8988T (cell line): ENCODE measurements at places on chromosomes 13 and 19.

DNA sequence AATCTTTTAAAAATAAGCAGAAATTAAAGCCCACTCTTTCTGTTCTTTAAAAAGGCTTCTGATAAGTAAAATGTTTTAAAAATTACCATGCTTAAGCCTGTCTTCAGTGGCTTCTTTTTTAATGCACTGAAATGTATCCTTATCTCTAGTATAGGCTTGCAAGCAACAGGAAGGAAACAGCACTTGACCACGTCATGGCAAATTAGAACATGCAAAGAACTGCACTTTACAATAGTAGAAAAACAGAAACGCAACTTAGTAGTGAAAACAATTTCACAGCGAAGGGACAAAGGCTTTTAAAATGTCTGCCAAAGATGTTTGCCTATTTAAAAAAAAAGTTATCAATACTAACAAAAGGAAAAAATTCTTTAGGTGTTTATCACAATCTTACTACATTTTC, 36.3 kb downstream of the ELF1 start:
- DNase-seq, result no peak

GRCh38 chr13:36817996-36818803, 822 bp upstream of the RFXAP start:
- no peak for DNase-seq

DNA sequence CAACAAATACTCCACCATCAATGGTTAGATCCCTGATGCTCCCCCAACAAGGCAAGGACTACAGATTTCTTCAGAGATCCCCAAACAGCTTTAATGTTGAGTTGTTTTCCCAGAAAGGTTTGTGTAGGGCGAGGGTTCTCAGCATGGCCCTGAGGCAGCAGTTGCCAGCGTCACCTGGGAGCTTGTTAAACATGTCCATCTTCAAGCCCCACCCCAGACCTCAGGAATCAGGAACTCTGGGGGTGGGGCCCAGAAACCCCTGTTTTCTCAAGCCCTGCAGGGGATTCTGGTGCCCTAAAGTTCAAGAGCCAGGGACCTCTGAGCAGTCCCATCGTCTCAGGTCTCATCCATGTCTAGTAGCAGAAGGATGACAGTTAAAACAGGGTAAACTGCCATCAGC, 9.6 kb downstream of the EFNB2 start:
- DNase-seq, result no peak

- DNase-seq, result no peak
Observed at GRCh38 chr19:3509566-3509989, 3.5 kb downstream of the FZR1 start.

GRCh38 chr13:99119656-99120055, 81.0 kb upstream of the UBAC2 start:
- no peak for DNase-seq

DNA sequence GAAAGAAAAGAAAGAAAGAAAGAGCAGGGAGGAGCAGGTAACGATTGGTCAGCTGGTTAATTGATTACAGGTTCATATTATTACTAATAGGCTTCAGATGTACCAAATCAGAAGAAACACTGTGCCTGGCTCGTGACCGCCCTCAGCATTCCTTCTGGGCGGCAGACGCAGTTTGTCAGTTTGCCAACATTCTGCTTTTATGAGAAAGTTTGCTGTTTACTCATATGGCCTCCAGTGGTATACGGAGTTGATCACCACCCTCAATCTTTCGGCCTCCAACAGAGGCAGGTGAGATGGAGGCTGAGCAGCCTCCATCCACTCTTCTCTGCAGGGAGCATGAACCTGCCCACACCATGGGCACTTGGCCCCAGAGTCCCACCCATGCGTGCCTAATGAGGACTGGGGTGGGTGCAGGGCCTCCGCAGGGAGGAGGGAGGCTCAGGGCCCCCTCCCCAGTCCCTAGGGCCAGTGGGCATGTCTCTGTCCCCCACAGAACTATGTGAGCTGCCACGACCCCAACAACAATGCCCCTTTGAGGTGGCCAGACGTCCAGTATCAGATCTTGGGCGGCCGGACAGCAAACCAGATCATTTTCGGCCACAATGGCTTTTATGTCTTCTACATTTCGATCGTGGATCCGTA, 8.8 kb downstream of the PRR22 start:
- DNase-seq, result no peak

DNA sequence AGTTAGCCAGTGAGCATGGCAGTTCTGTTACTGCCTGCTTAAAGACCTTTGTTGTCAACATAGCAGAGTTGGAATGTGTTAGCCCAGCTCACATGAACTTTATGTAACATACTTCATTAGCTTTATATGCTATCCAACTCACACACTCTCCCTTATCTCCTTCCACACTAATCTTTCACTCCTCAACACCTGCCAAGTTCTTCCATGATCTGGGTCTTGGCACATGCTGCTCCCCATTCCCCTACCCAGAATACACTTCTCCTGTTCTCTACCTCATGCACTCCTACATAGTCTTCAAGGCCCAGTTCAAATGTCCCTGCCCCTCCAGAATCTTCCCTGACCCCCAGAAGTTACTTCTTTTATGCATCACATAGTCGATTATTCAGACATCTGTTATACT, 179.3 kb downstream of the KATNAL1 start:
- DNase-seq, result no peak

DNA sequence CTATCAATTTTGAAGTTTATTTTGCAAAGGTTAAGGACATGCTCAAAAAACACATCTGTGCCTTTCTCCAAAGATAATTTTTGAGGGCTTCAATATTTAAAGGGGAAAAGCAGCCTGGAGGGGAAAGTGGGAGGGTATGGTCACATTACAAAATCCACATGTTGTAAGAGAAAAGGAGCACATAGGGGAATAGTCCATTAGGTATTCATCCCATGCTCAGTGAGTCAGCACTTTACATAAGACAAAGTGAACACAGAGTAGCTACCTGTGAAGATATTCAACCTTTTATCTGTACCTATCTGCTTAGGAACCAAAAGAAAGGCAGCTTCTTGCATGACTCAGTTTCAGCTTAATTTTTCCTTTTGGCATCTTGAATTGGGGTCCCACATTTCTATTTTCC, 932.0 kb downstream of the SLITRK6 start:
- no peak for DNase-seq

- no peak for DNase-seq
Observed at GRCh38 chr13:20559659-20560356, 7.1 kb upstream of the IFT88 start.

DNA sequence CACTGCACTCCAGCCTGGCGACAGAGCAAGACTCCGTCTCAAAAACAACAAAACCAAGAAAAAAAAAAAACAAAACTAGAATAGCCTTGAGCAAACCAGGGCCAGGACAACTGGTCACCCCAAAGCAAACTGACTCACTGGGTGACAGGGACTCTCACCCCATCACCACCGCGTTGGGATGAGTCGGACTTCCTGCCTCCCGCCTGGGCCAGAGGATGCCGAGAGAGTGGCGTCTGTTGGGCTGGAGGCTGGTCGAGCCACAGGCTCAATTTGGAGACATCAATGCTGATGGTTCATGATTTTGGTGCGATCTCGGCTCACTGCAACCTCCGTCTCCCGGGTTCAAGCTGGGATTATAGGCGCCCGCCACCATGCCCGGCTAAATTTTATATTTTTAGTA, 11.6 kb downstream of the TMPRSS9 start:
- DNase-seq, result no peak

- DNase-seq, result no peak
Observed at GRCh38 chr13:95235974-95236373, 65.3 kb downstream of the ABCC4 start.

DNA sequence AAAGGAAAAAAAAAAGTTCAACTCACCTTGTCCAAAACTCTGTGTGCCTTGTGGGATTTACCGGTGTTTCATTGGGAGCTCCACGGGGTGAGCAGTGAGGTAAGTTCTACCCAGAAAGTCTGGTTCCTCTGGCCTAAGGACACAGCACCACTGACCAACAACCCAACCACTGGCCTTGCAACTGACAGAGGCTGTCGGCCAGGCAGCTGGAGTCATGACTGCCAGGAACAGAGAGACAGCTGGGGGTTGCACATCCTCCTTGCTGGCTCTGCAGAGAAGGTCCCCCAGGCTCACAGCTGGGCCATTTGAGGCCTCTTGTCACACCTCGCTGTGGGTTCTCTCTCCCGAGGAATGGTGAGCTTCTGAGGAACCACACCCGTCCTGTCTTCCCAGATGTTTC, 59.5 kb downstream of the ANKRD10 start:
- no peak for DNase-seq

- no peak for DNase-seq
Observed at GRCh38 chr13:51417716-51418115, 35.1 kb downstream of the INTS6 start.

- no peak for DNase-seq
Observed at GRCh38 chr19:11111771-11112144, 22.5 kb downstream of the LDLR start.

- no peak for DNase-seq
Observed at GRCh38 chr19:47489072-47489914, 5.3 kb upstream of the KPTN start.

DNA sequence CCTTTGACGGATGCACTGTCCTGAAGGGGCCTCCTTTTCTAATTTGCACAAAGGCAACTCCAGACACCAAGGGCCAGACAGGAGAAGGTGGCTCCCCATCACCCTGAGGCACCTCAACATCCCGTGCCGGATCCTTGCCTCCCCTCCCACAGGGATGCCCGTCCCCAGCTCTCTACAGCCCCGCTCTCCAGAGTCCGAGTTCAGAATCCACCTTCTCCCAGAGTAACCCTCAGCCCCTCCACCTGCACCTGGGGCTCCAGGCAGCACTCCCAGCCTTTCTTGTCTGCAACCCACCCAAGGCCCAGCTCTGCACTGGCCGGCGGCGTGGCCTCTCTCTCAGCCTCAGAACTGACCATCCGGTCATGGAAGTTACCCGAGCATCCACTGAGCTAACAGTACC, 4.8 kb downstream of the NDUFB7 start:
- no peak for DNase-seq

DNA sequence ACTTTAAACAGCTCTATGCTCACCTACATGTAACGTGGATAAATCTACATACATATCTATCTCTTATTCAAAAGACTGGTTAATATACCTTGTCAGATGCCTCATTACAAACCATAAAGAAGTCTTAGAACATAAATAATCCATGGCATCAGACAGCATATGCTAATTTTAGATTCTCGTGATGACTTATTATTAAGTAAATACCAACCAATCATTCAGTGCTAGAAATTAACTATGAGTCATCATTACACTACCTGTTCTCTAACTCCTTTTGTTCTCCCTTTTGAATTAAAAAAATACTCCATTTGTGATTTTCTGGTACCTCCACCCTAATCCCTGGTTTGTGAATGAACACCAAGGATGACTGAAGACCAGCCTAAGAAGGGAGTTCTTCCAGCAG, 754.3 kb upstream of the ARGLU1 start:
- DNase-seq, result no peak

GRCh38 chr13:99389520-99390304, 82.5 kb upstream of the GPR183 start:
- no peak for DNase-seq

GRCh38 chr19:7645656-7646425, 8.9 kb downstream of the STXBP2 start:
- no peak for DNase-seq

DNA sequence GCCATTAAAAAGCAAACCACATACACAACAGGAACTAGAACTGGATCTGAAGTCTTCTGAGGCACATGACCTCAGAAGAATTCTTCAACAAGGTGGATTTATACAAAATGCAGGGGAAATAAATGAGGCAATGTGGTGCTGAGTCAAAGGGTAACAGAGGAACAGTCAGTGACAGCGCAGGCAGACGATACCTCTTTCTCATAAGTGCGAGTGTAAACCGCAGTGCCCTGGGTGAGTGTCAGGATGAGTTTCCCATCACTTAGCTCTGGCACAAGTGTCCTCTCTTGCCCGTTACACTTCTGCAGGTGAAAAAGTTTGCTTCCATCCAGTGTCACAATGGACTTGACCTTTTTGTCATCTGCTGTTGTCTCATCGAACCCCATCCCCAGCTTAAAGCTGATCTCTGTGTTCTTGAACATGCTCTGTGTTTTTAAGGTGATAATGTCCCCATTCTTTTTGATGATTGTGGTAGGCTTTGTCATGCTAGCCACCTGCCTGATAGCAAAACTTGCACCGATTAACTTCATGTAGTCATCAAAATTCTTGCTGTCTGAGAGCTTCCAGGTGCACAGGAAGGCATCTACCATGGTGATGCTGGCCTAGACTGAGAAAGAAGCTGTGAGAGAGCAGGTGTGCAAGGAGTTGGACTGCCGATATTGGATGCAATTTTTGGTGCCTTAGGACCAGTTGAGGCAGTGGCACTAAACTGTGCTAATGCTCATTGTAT, 97.3 kb downstream of the AKAP11 start:
- DNase-seq, result no peak

GRCh38 chr19:47824396-47824795, 2.7 kb downstream of the CRX start:
- no peak for DNase-seq

DNA sequence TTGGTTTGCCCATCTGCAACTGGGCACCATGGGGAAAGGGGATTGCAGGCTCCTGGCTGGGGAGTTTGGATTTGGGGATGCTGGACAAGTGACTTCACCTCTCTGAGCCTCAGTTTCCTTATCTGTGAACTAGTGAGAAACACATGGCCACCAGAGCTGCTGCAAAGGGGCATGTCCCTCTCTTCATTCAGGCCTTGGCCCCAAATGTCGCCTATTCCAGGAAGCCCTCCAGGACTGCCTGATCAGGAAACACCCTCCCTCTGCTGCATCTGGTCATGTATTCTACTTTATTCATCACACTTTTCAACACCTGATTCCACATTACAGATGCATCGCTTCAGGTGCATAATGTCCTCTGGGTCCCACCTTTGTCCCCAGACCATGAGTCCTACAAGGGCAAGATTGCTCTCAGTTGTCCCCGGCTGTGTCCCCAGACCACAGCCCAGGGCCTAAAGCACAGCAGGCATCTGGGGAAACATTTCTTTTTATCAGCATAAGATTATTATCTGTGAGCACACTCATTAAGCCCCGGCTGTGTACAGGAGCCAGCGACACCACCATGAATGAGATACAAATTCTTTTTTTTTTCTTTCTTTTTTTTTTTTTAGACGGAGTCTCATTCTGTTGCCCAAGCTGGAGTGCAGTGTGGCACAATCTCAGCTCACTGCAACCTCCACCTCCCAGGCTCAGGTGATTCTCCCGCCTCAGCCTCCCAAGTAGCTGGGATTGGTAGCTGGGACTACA, 37.5 kb downstream of the ARRDC2 start:
- no peak for DNase-seq

GRCh38 chr13:51804295-51805172, 571 bp upstream of the DHRS12 start:
- DNase-seq, result no peak

DNA sequence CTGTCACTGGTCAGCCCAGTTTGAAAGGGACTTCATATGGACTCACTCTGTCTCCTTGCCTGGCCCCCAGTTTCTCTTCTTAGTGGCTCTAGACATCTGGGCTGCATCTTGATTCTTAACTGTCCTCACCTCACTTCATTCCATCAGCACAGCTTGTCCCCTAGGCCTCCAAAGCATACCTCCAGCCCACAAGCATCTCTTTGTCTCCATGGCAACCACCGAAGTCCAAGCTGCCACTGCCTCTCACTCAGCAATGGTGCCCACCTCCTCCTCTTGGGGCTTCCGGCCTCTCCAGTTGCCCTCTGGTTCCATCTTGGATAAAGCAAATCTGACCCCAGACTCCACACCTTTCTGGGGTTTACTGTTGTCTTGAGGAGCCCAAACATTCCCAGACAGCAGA, 9.9 kb upstream of the KLHL26 start:
- no peak for DNase-seq
